ENCODE measurements at places on chromosomes 7 and 10.

- DNase-seq: no peak
These were observed 275.6 kb downstream of the SFMBT2 start for GRCh38 chr10:7135188-7135587.

- no peak for DNase-seq
These were observed 28.1 kb downstream of the SLIT1 start for GRCh38 chr10:97157578-97158095.

GRCh38 chr7:28512668-28513440 is 100.5 kb downstream of the CREB5 start:
- no peak for DNase-seq

DNA sequence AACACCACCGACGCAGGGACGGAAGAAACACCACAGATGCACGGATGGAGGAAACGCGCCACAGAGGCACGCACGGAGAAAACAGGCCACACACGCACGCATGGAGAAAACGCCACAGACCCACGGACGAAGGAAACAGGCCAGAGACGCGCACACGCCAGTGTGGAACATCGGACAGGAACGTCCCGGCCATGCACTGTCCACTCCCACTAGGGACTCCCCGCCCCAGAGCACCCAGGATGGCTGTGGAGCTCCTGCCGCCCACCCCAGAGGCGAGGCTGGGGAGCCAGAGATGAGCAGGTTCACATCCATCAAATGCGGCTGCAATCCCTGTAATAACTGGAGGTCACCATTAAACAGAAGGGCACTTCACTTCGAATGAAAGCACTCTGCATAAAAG is 17.3 kb downstream of the DIP2C start:
- no peak for DNase-seq

Measured in stimulated activated CD4-positive, alpha-beta T cell treated with anti-CD3 and anti-CD28 coated beads, Interleukin-15, amount 100 ng/mL, for 24 hours (primary cell).